ENCODE measurements at places on chromosomes 11 and 22. TPM values are rescaled to one million over a fixed set of nuclear protein-coding genes. Genes with fewer than 3 reads are reported as not detected.
A peak's percentile ranks its signal among the peaks of the same experiment; 100 is the strongest.

Gene C11orf16
- total RNA-seq, result not detected

Gene NUMA1
- total RNA-seq, result 117 TPM

Gene PI4KA
- 28.5 TPM for total RNA-seq

Gene APOBEC3B
- 5.0 TPM for total RNA-seq

Gene LTBP3
- total RNA-seq, result 20.9 TPM

GRCh38 chr22:23514322-23515038 lies 65.6 kb downstream of the IGLL1 start:
- ATAC-seq, result no peak

GRCh38 chr11:117421476-117421875 lies 93.8 kb downstream of the CEP164 start:
- no peak for ATAC-seq

GRCh38 chr11:27973851-27974536 lies 134.0 kb downstream of the KIF18A start:
- ATAC-seq, result no peak

- no peak for ATAC-seq
Observed at GRCh38 chr22:39026509-39027150, 5.7 kb downstream of the APOBEC3D start.

DNA sequence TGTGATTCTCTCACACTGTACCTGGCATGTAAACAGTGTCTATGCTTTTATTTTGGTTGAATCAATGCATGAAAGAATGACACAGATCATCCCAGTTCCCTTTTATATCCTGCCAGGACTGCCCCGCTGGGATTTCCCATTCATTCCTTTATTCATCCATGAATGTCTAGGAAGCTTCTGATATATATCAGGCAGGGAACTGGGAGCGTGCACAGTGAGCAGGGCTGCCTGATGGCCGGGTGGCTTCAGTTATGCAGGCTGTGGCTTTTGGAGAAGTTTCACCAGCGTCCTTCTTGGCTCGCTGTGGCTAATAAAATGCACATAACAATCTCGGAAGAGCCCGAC lies 789.0 kb downstream of the TBC1D22A start:
- no peak for ATAC-seq

GRCh38 chr22:43880541-43880991 lies 11.2 kb downstream of the PNPLA5 start:
- ATAC-seq, result no peak

DNA sequence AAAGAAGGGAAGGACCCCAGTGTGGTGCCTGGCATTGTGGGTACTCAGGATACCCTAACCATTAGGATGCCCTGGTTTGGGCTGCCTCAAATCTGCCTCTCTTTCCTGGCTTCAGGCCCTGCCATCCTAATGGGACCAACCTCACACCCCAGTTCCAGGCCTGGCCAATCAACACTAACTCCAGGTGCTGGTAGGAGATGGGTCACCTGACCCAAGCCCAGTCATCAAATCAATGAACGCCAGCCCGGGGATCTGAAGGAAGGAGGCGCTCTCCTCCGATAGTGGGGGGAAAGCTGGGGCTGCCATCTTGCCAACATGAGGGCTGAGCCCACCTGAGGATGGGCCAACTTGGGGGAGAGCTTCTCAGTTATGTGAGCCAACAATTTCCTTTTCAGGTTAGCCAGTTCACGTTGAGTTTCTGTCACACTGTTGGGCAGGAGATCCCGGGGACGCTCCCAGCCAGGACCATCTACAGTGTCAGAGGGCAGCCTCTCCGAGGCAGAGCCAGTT lies 12.7 kb downstream of the MFNG start:
- ATAC-seq, result no peak

GRCh38 chr11:6320411-6321155 lies at the start of gene CAVIN3:
Gene CAVIN3 (minus strand): TSS chr11:6320501. CDS start chr11:6320476, 25 bp downstream.
- ATAC-seq, result peak; percentile 77

DNA sequence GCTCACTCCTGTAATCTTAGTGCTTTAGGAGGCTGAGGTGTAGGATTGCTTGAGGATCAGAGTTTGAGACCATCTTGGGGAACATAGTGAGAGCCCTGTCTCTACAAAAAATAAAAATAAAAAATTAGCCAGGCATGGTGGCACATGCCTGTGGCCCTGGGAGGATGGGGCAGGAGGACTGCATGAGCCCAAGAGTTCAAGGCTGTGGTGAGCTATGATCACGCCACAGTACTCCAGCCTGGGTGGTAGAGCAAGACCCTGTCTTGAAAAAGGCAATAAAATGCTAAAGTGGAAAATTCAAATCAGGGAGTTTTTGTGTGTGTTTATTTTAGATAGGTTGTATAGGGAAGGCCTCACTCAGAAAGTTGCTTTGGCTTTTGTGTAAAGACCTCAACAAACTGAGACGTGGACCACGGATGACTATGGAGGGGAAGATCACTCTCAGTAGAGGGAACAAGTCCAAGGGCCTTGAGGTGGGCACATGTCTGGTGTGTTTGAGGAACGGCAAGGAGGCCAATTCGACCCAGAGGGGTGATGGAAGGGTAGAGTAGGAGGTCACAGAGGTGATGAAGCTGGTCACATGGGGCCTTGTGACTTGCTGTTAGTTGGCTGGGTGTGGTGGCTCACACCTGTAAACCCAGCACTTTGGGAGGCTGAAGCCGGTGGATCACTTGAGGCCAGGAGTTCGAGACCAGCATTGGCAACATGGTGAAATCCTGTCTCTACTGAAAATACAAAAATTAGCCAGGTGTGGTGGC lies 35.7 kb downstream of the WEE1 start:
- ATAC-seq, result no peak

DNA sequence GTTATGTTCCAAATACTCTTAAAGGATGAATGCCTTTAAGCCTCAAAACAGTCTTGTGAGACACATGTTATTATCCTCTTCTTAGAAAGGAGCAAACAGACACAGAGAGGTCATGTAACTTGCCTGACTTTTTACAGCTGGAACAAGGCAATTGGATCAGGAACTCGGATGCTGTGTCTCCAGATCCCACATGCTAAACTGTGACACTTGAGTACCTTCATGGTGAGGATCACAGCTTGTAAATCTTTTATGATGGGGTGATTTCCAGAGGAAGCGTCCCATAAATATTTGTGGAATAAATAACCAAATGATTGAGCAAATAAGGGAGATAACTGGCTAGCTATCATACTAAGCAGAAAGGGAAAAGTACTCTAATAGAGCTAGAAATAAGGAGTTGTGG lies 171.2 kb downstream of the C11orf91 start:
- ATAC-seq, result no peak

DNA sequence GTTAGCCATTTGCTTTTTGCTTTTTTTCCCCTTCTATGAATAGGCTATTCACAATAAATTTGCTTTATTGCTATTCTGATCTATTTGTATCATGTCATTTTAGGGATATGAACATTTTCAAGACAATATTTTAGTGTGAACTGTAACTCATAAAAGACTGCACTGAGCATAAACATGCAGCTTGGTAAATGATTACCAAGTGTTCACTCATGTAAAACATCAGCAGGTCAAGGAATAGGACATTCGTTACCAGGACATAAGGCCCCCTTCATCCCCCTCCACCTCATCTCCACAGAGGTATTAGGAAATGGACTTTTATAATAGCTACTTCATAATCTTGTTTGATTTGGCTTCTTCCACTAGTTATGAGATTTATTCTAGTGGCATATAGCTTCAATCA lies 12.4 kb downstream of the NLRP14 start:
- no peak for ATAC-seq

- no peak for ATAC-seq
Observed at GRCh38 chr11:32972781-32973180, 42.9 kb upstream of the DEPDC7 start.

DNA sequence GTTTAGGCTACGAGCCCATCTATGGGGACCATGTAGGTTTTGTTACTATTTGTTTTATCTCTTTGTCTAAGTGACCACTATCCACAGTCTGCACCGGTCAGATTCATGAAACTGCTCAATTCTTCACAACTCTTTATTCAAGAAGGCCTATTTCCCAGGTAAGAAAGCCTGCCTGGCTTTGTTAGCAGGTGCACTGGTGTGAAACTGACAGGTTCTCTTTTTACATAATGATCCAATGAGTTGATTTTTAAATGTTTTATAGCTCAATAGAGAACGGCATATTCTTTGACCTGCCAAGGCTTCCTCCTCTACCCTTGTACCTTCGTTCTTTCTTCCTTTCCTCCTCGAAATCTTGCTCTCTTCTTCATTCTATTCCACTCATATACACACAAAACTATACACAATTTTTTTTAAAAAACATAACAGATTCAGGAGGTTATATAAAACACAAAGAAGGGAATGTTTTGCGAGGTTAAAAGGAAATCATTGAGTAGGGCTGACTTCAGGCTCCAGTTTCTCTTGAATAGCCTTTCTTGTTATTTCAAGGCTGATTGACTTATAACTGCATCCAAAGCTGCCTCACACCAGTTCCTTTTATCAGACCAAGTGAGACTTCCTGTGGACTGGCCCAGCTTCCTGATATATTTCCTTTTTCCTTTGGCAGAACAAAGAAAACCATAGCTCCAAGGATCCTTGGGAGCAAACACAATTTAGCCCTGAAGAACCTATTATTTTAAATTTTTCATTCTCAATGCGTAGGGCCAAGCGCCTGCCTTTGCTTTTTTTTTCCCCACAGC lies 11.4 kb downstream of the FLI1 start:
- no peak for ATAC-seq

GRCh38 chr11:28619846-28620540 lies 511.8 kb downstream of the METTL15 start:
- ATAC-seq, result peak; percentile 28

Measured in esophagus mucosa (tissue), 1 donor.